Hypothalamus (tissue), 51 donors: ENCODE measurements at places on chromosomes 7 and 10.
A peak's percentile ranks its signal among the peaks of the same experiment; 100 is the strongest.

DNA sequence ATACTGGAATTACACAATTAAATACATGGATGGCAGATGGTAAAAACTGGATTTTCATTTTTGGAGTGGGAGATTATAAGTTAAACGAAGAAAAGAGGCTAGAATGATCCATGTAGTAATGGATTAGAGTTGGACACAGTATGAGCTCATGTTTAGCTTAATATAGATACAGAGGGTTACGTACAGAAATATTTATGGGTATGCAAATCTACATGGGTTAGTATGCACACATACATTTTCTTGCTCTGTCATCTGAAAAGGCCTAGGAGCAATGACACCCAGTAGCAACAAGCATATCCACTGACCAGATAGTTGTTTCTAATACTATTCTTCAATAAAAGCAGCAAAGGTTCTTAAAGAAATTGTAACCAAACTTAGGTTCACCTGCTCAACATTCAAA lies 366.4 kb downstream of the SEMA3D start:
- DNase-seq = no peak

GRCh38 chr7:132935608-132936007 lies 146.3 kb downstream of the CHCHD3 start:
- no peak for DNase-seq

DNA sequence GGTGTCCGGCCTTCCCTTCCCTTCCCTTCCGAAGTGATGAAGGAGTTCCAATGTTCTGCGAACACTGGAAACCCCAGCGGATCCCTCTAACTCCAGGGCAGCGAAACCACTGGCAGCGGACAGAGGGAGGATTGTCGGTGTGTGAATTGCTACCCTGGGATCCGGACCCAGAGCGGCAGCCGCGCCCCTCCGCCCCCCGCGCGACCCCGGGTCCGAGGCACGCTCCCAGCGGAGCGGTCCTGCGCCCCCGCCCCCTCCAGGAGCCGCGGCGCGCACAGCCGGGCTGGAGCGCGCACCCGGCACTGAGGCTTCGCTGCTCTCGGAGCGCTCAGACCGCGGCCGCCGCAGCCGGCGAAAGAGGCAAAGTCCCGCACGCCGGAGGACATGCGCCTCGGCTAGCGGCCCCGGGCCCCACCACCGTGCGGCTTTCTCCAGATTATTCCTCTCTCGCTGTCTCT lies at the start of gene PTPRZ1:
Gene PTPRZ1 (plus strand): TSS at position 331 of the 458 bp plus-strand sequence. CDS start 339 bp downstream, outside the sequence.
- DNase-seq = peak; percentile 44

DNA sequence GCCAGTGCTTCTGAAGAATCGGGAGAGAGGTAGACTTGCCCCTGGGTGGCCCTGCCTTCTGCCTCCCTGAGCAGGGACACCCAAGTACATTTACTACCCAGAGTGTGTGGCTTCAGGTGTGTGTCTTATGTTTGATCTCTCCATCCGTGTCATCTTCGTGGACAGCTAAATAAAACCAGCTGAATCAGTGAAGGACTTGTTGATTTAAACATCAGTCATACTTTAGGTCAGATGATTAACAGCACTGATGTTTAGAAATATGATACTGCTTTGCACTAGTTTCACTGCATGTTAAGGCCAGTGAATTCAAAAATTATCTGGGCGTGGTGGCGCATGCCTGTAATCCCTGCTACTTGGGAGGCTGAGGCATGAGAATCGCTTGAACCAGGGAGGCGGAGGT lies 4.0 kb downstream of the MTG1 start:
- DNase-seq = no peak

DNA sequence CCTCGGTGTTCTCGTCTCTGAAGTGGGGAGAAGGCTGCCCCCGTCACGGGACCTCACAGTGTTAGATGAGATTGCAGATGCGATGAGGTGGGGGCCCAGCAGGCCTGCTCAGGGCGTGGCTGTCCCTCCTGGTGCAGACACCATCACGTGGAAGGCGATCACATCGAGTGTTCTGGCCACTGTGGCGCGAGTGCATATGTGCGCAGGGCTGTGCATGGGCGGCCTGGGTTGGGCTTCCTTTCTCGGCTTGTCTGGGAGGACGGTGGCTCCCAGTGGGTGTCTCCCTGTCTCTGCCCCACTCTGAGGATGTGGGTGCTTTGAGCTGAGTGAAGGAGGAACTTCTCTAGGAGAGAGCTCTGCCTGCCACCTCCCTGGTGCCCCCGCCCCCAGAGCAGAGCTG lies 83.1 kb downstream of the LHPP start:
- DNase-seq = no peak

DNA sequence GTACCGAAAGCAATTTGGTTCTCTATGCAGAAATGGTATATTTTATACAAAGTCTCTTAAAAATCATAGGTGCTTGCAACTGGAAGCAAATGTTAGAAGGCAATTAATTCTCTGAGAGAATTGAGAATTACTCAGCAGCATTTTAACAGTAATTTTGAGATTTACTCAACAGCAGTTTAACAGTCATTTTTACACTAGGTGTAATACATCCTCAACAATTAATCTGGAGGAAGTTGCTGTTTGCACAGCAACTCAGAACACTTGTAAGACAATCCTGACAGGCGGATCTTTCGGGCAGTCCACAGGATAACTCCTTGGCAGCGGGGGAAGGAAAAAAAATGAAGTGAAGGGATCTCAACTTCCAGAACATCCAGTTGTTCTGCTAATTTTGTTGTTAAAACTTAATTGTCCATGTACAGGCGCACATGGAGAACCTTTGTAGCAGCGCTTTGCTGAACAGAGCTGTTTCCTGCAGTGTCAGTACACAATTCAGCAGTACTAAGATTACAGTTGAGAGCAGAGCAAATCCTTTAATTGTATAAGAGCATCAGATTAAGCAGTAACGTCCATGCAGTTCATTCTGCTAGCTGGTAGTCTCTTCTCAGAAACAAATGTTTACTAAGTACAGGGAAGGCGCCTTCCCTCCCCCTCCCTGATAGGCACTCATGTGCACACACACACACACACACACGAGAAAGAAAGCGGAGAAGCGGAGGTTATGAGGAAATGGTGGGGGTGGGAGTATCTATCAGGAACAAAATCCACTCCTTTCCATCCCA lies 43.8 kb downstream of the ENO4 start:
- DNase-seq = no peak

DNA sequence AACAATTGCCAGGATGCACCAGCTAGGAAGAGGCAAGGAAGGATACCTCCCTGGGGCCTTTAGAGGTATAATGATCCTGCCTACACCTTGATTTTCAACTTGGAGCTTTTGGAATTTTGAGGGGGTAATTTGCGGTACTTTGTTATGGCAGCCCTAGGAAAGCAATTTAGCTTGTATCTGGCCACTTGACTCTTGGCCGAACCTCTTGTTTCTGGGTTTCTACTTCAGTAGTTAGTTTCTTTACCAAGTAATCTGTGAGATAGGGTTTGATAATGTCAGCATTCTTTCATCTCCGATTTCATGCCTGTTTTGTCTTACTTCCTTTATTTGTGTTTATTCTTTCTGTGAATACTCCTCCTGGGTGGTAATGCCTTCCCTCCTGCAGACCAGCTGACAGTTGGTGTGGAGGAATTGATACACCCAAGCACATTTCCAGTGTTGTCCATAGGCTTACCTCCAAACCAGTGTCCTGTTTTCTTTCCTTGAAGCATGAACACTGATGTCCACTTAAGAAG lies 163.7 kb downstream of the SND1 start:
- DNase-seq = no peak

- DNase-seq = peak; percentile 53
These were observed 1.8 kb downstream of the KLLN start for GRCh38 chr10:87861566-87861952.

- no peak for DNase-seq
These were observed 185.4 kb downstream of the RAB11FIP2 start for GRCh38 chr10:117861329-117861728.
